Hematopoietic multipotent progenitor cell treated with erythropoietin and hydrocortisone succinate and interleukin-3 and kit ligand, for 8 days (in vitro differentiated cells): ENCODE measurements at places on chromosomes 13 and 19.

GRCh38 chr13:31427151-31428100, 227.7 kb downstream of the B3GLCT start:
- no peak for DNase-seq

DNA sequence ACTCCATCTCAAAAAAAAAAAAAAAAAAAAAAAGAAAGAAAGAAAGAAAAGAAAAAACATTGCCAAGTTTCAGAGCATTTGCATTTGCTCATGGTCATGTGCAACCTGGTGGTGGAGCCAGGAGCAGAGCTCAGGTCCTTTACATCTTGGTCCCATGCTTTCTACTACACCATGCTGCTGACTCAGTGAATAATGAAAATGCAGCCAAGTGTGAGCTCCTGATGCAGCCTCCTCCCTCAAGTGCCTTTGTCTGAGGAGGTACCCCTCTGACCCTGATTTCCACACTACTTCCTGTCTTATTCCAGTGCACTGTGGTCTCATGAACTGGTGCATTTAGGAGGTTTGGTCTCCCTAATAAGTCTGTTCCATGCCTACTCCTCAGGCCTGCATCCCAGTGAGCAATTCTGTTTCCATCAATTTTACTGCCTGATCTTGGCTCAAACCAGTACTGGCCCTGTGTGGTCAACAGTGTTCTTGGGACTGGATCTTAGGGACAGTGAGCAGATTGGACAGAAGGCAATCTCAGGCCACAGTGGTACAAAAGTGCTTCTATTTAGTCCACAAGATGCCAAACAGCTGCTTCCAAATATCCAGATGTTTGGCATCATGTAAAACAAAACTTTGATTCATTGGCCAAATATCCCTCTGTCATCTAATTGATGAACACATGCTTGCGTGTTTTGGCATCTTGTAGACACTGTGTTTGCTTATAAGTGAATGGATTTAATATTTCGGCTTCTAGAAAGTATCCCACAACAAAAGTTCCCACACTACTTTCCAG, 28.8 kb upstream of the LRCH1 start:
- no peak for DNase-seq

DNA sequence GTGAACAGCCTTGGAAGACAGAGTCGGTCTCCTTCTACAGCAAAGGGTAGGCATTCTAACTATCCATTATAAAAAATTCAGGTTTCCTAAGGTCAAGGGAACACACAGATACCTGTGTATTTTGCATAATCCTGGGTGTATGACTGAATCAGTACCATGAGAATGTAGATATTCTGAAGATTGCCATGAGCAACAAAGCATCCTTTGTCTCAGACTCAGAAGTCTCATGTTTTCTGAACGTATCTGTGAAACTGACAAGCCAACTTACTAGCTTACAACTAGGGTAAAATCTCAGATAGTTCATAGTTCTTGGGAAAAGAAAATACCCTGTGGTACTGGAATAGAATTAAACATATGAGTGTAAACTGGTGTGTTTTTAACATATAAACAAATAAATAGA, 6.5 kb downstream of the ZNF566 start:
- no peak for DNase-seq

DNA sequence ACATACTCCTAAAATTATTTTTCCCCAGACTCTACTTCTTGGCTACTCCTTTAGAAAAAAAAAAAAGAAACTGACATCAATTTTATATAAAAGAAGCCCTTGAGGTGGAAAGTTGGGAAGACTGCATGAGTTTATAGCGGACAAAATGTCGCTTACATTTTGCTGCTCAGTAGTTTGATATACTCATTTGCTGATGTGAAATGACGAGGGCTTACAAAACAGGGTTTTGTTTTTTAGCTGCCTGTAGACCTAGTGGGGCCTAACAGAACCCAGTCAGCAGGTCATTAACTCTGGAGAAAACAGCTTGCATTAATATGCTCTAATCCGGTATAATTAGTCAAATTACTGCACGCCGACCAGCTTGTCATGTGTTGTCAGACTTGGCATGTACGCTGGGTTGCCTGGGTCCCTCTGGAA, 37.6 kb upstream of the MAB21L1 start:
- DNase-seq, result no peak

GRCh38 chr19:30492586-30493270, 120.5 kb downstream of the ZNF536 start:
- DNase-seq, result no peak

DNA sequence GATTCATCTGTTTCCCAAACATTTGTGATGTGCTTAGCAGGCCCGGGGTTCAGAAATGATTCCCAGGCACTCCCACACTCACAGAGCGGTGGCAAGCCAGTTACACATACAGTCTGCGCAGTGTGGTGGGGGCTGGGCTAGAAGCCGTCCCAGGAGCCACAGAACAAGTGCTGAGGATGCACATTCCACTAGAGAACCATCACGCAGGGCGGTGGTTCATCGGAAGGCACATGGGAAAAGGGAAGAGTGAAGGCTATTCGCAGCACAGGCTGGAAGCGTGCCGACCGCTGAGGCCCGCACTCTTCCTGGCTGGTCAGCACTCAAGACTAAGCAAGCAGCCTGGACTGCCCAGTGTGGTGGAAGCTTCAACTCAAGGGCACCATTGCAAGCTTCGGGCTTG, 126.3 kb upstream of the SLC7A1 start:
- no peak for DNase-seq

GRCh38 chr19:55071129-55071502, 4.6 kb upstream of the EPS8L1 start:
- DNase-seq, result peak; percentile 45

- DNase-seq, result no peak
These were observed 508.9 kb upstream of the ARGLU1 start for GRCh38 chr13:107076801-107077200.

DNA sequence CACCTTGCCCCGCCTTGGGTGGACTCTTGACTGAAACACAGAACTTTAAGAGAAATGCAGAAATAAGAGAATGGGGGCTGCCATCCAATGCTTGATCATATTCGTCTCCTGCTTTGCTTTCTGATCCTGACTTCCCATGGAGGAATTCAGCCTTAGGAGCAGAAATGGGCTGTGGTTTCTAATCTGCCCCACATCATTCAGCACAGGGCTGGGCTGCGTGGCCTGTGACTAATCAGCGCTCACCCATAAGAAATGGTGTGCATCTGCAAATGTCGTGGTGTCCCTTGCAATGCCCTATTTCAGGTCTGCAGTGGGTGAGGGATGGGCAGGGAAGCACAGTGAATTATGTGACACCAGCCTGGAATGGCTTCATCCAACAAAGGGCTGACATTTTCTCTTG, 60.7 kb upstream of the URI1 start:
- no peak for DNase-seq

GRCh38 chr19:34502582-34503411, 21.2 kb downstream of the WTIP start:
- no peak for DNase-seq

DNA sequence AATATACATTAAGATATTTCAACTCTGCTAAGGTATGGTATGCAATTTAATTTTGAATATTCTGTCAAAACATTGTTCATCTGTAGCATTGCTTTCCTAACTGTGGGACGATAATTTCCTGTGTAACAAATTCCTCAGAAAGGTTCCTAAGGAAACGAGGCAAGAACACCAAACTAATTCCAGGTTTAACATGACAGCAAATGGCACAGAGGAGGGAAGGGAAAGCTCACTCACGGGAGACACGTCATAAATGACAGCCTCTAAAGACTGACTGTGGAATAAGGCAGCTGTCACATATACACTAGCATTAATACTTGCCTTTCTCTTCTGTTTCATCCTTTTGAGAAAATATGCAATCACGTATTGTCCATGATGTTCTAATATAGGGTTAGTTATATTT, 380.6 kb downstream of the LIG4 start:
- no peak for DNase-seq

DNA sequence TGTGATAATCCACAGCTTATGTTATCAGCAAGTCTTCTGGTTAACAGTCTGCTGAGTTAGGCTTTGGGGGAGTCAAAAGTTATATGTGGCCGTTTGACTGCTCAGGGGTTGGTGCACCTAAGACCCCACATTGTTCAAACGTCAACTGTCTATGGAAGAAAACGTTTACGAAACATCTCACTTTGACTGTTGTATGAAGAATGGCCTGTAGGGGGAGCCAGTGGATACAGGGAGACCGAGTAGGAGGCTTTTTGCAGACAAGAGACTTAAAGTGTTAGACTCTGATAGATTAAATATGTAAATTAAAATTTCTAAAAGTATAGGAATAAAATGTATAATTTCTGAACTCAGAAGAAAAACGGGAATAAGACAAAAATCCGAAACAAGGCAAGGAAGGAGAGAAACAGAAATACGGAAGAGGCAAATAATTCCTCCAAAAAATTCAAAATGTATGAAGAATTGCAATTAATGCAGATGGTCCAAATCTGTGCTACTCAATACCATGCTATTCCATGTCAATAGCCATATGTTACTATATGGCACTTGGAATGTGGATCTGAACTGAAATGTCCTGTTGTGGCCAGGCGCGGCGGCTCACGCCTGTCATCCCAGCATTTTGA, 37.8 kb downstream of the TNFSF14 start:
- peak; percentile 92 for DNase-seq

DNA sequence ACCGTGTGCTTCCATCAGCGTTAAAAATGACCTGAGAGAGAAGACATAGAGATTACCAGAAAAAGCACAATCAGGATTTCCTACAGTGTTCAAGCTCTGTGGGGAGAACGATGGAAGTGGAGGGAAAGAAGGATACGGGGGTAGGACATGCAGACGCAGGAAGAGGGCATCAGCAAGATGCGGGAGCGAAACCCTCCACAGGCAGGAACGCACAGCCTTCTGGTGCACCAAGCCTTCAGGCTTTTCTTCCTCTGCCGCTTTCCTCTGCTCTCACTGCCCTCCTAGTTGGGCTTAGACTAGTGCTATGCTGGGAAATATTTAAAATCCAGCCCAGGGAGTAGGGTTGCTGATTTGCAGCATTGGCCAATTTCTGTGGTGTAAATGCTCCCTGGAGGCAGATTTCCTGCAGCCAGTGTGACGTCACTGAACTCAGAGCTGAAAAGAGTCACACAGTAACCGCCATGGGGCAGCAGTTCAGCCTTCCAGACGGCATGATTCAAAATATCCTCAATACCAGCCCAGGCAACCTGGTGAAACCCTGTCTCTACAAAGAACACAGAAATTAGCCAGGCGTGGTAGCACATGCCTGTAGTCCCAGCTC, 205.1 kb upstream of the SOX1 start:
- no peak for DNase-seq

GRCh38 chr13:30868799-30869470, 37.1 kb upstream of the MEDAG start:
- DNase-seq, result no peak

GRCh38 chr13:44574466-44574855, 1.7 kb downstream of the TSC22D1 start:
- no peak for DNase-seq

GRCh38 chr13:83546476-83546875, 335.8 kb downstream of the SLITRK1 start:
- DNase-seq, result no peak

DNA sequence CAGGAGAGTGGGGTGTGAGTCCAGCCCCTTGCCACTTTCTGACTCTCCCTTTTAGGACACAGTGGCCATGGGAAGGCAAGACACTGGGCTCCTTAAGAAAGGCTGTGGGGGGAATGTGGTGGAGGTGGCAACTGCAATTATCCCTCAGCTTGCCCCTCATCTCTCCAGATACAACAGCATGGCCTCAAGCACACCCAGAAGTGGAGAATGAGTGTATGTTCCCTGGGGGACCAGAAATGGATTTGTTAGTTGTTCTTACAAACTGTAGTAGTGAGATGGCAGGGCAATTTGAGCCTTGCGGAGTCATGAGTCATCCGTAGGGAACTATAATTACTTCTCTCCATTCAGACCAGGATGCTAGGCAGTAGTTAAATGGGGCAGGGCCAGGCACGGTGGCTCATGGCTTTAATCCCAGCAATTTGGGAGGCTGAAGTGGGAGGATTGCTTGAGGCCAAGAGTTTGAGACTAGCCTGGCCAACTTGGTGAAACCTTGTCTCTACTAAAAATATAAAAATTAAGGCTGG, 25.6 kb upstream of the CXCL17 start:
- no peak for DNase-seq

DNA sequence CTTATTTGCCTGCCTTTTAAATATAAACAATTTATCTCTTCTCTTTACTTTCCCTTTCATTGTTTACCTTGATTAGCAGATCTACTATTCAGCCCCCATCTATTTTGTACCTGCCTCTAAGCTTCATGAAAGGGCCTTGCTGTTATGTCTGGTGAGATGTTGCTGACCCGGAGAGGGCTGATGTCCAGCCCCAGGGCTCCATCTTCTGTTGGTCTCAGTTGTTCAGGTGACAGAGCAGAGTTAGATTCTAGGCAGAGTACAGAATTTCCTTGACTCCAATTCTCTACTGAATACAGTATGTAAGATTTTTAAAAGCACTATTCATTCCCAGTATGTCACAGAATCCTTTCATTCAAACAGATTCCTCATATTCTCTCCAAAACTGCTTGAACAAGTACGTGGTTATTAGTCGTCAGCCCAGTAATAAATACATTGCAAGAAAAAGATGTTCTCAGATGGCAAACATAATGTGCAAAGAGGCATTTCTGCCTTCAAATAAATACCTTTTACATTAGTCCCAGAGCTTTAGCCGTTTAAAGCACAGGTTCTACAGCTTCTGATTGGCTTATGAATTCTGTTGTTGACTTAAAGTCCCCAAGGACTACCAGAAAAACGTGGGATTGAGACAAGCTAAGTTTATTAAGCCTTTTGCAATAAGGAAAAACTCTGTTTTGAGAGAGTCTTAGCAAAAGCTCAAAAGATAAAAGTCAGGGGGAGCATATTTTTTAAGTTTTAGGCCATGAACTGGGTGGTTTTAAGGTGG, 159.1 kb downstream of the GPC5 start:
- no peak for DNase-seq

GRCh38 chr19:10551698-10552301, 8.1 kb downstream of the ATG4D start:
- DNase-seq, result peak; percentile 82

DNA sequence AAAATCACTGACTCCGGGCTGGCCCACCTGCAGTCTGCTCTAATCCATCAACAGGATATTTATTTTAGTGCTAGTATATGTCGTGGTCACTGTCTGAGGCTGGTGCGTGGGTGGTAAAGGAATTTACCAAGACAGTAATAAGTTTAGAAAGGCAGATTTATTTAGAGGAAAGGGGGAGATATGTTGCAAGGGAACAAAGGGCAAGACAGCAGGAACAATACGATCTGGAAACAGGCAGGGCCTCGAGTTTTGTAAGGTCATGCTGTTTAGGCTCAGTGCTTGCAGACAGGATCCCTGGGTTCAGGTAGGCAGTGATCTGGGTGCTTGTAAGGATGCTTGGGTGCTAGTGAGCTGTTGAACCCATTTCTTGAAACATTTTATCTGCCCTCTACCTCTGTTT, 748.2 kb upstream of the SLITRK5 start:
- DNase-seq, result no peak

- peak; percentile 98 for DNase-seq
These were observed 2.3 kb upstream of the EML2 start for GRCh38 chr19:45641274-45642105.

DNA sequence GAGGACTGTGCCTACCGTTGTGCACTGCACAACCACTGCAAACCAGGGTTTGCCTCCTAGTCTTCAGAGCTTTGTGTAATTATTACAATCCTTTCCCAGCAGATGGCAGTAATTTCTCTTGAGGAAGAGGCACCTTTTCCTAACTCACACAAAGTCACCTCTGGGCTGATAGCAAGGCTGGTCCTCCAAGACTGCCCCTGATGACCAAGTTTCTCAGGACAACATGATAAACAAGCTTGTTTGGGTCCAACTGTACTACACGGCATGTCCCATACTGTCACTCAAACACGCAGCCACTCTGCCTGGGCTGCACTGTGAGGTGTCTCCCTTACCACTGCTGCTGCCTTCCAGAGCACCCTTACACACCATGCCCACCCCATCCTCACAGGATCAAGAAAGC, 39.3 kb downstream of the RFXAP start:
- DNase-seq, result peak; percentile 79

- no peak for DNase-seq
These were observed 181.9 kb downstream of the PCDH9 start for GRCh38 chr13:67048084-67048820.
